ENCODE measurements at places on chromosomes 7 and 10.
A peak's percentile ranks its signal among the peaks of the same experiment; 100 is the strongest.

DNA sequence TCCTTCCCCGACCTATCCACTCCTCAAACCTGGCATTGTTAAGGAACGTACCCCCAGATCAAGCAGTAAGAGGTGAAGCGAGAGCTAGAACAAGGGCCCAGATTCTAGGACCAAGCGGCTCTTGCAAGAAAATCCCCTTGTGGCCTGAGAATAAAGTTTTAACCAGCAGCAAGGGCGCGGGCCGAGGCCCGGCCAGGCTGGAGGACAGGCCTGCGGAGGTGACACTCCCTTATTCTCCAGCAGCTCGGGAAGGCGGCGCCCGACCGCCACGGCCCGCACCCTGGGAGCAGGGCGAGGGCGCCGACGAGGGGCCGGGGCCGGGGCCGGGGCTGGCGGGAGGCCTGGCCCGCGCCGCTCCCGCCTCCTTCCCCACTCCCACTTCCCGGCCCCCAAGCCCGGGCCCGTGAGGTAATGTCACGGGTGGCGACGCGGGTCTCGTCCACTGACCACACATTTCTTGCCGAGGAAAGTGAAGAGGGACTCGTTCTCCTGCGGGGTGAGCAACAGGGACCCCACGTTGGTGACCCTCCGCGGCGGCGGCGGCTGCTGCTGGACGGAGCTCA is 551 bp downstream of the WASL start:
- DNase-seq, result no peak

- DNase-seq, result no peak
Observed at GRCh38 chr10:102827597-102827975, 9.6 kb downstream of the CYP17A1 start.

GRCh38 chr7:28671526-28671925 is 259.2 kb downstream of the CREB5 start:
- DNase-seq, result no peak

DNA sequence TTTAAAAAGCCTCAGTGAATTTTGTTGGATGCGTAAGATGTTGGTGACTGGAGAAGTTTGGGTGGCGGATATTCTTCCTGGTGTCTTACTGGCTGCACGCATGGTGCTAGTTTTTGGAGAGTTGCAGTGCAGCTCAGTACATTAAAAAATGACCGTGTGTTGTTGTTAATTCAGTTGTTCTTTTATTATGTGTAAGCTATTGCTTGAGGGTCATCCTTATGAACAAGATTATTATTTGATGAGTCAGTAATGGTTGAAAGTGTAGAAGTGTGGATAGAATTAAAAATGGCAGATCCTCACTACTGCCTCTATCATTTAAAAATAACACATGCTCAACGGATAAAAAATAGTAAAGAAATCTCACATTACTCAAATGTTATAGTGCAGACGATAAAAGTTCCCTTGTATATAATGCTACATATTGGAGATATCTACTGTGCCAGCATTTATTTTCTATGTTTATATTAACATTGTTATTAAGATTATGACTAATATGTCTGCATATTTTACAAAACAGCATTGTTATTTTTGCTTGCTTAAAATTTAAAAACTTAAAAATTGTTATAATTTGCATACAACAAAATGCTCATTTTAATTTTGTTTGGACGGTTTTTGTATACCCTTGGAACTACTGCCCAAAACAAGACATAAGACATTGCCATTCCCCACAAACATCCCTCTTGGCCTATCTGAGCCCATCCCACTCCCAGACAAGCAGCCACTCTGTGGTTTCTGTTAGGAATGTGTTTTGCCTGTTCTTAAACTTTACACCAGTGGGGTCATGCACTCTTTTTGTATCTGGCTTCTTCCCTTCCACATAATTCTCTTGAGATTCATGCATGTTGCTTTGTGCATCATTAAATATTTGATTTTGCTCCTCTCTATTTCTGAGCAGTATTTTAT is 142.0 kb downstream of the DOCK1 start:
- DNase-seq, result no peak

- no peak for DNase-seq
Observed at GRCh38 chr7:43590862-43591557, 8.1 kb downstream of the STK17A start.

- peak; percentile 37 for DNase-seq
Observed at GRCh38 chr7:121871188-121871587, 1.8 kb upstream of the PTPRZ1 start.

DNA sequence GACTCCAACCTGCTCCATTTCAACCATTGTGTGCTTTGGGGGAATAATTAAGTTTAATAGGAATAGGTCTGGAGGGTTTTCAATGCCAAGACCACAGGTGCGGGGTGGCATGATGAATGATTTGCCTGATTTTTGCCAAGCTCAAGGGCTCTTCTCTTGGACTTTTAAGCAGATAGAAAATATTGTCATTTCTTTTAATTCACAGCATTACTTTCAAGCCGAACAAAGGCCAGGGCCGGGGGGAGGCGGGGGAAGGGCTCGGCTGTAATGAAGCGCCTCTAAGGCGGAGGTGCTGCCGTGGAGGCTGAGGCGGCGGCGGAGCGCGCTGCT is 6.5 kb downstream of the PTF1A start:
- DNase-seq, result no peak

DNA sequence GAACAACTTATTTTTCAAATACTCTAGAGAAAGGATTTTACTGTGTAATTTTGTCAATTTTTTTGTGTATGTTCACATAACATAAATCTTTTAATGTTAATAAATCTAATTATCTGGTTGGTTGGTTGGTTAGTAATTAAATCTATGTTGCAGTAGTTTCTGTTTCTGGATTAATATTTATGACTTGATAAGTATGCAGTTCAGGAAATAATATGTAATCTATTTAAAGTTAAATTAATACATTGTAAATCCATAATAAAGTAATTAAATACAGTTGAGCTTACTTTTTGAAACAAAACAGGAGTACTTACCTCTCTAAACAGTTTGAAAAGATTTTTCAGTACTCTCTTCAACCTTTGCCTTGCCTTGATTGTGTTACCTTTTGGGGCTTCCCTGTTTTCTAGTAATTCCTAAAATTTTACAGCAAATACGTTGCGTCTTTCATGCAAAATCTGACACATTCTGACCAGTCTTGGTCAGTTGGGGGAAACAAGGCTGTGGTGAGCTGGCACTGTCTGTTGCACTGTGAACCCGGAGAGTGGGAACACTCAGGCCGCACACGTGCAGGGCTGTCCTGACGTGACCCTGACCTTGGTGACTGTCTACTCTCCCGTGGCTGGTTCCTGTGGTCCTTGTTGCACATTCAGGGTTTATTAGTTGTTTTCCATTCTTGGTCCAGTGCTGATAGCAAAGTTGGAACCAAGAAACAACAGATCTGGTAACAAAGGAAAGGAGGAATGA is 45.6 kb upstream of the FGL2 start:
- DNase-seq, result no peak

DNA sequence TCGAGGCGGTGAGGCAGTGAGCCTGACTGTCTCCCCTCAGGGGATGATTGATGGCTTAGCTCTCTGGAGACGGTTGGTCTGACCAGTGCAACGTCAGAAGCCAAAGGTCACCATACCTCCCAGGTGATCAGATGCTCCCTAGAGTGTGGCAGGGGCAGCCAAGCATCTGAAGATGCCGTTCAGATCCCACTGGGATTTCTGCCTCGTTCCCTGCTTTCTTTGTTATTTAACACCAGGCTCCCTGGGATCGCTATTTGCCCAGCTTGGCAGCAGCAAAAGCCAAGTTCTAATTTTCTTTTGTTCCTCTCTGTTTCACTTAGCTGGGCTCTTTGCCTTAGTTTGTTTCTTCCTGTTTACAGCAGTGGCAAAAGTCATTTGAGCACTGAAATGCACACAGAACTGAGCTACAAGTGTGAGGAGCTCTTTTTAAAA is 53.5 kb upstream of the SVIL start:
- DNase-seq, result no peak

GRCh38 chr10:33461295-33461640 is 126.8 kb upstream of the NRP1 start:
- DNase-seq, result no peak

- no peak for DNase-seq
Observed at GRCh38 chr10:100334762-100335161, 4.7 kb upstream of the PKD2L1 start.

Data from NCI-H524 treated with DMSO at 0.1 percent for 48 hours (cell line).